ENCODE measurements at places on chromosomes 2 and 18.

- DNase-seq, result peak; percentile 8
Observed at GRCh38 chr2:151682459-151683003, 51.7 kb downstream of the NEB start.

DNA sequence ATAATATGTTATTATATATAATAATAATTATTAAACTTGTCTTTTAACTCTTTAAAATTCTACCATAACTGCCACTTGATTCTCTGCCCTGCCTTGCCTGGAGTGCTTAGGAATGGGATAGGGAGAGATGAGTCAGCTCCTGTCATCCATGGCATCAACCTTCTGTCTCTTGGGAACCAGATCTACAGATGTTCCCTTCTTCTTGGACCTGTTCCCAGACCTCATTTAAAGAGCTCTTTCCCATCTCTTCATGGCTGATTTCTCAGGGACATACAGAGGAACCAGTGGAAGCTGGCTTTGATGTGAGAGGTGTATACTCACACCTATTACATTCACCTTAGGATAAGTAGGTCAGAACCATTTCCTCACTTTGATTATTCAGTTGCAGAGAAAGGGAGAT, 155.3 kb upstream of the MYO3B start:
- DNase-seq, result no peak

DNA sequence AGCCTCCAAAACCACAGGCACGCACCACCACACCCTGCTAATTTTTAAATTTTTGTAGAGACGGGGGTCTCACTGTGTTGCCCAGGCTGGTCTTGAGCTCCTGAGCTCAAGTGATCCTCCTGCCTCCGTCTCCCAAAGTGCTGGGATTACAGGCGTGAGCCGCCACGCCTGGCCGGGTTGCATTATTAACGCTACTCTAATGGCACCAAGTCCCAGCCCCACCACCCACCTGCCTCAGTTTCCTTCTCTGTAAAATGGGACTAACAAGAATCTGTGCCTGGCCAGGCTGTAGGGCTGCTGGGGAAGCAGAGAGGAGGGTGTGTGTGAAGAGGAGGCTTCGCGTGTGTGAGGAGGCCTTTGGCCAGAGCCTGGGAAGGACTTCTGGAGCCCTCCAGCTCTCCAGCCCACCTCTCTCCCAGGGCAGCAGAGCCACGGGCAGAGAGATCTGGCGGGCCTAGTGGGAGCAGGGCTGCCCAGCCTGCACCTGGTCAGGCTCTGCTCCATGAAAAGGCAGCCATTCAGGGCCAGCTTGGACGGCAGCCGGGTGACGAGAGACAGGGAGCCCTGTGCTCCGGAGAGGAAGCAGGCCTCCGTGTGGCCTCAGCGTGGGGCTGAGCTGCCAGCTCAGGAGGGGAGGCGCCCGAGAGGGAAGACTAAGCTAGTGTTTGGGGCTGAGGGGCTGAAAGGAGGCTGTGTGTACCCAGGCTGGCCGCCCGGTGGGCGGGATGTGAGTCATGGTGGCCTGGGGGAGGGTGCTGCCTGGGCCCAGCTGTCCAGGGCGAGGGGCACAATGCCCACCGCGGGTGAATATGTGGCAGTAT, 7.4 kb upstream of the B3GNT7 start:
- peak; percentile 79 for DNase-seq

GRCh38 chr2:101796825-101797600, 99.5 kb downstream of the MAP4K4 start:
- no peak for DNase-seq

DNA sequence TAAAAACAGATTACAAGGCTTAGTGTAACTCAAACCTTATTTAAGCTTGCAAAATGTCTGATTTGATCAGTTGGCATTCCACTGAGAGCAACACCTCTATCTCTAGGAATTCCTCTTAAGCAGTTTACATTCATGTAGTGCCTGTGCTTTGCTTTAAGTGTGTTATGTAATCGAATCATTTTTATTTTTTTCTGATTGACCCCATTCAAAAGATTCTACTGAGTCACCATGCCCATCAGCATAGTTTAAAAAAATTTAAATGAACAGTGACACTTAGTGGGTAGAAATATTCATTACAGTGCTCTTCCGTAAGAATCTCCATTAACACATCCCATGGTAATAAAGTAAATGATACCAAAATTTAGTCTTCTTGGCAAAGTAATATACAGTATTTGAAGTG, 67.8 kb upstream of the SLC4A10 start:
- no peak for DNase-seq

DNA sequence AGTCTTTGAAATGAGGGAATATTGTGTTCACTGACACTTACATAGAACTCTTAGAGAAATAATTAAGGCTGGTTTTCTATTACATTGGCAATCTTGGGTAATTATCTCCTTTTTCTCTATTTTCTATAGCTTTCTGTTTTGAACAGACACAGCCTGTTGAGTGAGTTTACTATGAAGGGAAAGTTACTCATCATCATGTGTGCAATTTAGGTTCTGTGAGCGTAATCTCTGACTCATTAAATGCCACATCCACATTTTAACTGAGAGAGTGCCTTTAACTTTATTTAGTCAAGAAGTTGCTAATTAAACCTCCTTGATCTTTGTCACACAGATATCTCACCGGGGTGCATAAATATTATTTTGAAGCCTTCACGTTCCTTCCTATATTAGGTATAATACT, 174.0 kb upstream of the SLC8A1 start:
- DNase-seq, result no peak

GRCh38 chr18:76656925-76657827, 162.1 kb upstream of the ZNF516 start:
- no peak for DNase-seq

DNA sequence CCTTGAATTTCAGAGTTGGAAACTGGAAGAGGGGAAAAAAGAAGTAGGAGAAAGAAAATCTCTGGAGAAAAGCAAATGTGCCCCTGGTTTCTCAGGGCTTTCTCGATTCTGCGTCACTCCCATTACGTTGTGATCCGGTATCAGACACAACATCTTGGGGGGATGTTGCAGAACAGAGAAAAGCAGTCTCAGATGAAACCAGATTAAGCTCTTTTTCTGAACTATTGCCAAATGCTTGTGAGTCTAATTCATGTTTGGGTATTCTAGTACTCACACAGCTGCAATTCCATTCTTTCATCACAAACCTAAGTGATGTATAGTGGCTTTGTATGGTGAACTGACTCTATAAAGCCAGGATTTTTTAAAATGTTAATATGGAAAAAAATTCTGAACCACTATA, 233.2 kb downstream of the TCF4 start:
- DNase-seq, result no peak

- DNase-seq, result peak; percentile 47
Observed at GRCh38 chr2:109348671-109349502, 219.9 kb downstream of the SH3RF3 start.

- peak; percentile 17 for DNase-seq
Observed at GRCh38 chr2:91974401-91975129, 2896.7 kb upstream of the TEKT4 start.
